A549 (cell line): ENCODE measurements at places on chromosomes 5 and 9.
A peak's percentile ranks its signal among the peaks of the same experiment; 100 is the strongest.

DNA sequence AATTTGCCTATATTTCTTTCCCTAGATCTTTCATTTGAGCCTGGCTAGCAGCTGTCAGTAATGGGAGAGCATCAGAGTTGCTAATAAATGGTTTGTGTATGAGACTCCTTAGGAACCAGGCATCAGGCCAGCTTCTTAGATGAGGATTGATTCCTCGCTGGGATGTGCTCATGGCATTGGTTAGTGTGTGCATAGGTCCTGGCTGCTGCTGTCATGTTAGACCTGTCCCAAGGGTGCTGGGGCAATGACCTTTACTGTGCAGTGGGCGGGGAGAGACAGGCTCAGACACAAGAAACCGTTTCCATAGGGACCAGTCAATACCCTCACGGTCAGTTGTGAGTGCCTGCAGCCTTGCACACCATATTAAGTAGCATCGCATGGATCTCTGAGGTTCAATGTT is 112.3 kb upstream of the NR3C1 start:
- no peak for DNase-seq

DNA sequence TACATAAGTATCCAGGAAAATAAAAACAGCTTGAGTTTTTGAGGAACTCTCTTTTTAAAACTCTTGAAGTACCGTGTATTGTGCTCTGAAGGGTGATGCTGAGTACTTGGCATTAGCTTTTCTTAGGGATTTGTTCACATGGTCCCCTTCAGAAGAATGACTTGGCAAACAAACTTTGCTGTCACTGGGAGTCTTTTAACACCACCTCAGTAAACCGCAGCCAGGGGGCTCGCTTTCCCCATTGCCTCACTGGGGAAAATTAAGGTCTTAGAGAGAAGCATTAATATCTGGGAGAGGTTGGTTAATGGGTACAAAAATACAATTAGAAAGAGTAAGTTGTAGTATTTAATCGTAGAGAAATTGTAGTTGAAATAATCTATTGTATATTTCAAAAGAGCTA is 105.9 kb upstream of the DAP start:
- DNase-seq: no peak

- DNase-seq: no peak
Observed at GRCh38 chr5:149528281-149529060, 22.8 kb downstream of the CSNK1A1 start.

- no peak for DNase-seq
Observed at GRCh38 chr9:69809304-69809863, 11.2 kb upstream of the CFAP95 start.

DNA sequence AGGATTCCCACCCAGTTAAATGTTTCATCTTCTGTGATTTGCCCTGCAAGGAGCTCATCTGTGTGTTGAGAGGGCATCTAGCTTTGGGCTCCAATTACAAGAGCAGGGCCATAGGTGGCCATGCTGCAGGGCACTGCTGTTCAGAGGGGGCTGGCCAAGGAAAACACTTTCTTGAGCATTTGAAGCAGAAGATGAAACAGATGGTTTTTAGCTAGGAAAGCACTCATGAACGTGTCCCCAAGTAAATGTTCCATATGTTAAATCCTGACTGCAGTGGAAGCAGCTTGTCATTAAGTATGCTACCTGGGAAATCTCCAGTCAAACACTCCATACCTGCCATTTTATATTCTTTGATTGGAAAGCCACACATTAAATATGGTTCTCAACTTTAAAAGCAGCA is 176.6 kb downstream of the FBXL7 start:
- DNase-seq: no peak

GRCh38 chr5:56328753-56329560 is 95.8 kb upstream of the ANKRD55 start:
- peak; percentile 13 for DNase-seq

- DNase-seq: peak; percentile 47
Observed at GRCh38 chr5:154587123-154588026, 109.3 kb upstream of the HAND1 start.

DNA sequence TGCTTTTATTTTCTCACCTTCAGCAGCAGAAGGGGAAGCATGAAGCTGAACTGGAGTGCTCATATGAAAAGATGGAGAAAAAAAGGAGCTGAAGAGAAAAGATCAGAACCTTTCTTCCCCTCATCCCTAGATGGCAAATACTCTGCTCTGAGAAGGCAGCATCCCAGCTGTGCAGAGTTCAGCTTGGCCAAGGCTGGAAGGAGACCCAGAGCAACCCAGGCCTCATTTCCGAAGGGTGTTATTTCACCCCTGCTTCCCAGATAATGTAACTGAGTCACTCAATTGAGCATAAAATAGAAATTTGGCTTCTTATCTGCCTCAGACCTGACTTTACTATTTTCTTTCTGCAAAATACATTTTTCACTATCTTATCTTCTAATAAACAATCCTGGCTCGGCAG is 489.9 kb upstream of the BRINP1 start:
- DNase-seq: no peak

DNA sequence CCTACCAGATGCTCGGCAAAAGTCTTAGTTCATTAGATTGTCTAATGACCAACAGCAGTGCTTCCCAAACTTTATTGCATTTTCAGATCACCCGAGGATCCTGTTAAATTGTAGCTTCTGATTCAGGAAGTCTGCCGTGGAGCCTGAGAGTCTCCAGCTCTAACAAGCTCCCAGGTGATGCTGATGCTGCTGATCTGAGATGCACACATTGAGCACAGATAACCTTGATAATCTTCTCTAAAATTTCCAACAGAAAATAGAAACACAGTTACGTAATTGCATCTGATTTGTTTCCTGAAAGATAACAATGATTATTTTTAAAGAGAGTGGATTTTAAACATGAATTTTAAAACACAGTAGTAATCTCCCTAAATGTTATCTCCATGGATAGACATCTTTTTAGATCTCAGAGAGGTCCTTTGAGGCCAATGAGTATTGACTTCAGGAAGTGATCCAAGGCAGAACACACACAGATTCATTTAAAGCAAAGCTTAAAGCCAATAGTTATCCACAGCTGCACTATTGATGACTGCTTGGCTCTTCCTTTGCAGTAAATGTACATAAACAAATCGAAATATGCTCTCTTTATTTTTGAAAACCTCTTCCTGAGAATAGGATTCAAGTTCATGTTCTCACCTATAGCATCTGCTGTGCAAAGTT is 122.8 kb upstream of the TNPO1 start:
- no peak for DNase-seq

- DNase-seq: no peak
Observed at GRCh38 chr9:33708441-33708840, 86.9 kb upstream of the PRSS3 start.

DNA sequence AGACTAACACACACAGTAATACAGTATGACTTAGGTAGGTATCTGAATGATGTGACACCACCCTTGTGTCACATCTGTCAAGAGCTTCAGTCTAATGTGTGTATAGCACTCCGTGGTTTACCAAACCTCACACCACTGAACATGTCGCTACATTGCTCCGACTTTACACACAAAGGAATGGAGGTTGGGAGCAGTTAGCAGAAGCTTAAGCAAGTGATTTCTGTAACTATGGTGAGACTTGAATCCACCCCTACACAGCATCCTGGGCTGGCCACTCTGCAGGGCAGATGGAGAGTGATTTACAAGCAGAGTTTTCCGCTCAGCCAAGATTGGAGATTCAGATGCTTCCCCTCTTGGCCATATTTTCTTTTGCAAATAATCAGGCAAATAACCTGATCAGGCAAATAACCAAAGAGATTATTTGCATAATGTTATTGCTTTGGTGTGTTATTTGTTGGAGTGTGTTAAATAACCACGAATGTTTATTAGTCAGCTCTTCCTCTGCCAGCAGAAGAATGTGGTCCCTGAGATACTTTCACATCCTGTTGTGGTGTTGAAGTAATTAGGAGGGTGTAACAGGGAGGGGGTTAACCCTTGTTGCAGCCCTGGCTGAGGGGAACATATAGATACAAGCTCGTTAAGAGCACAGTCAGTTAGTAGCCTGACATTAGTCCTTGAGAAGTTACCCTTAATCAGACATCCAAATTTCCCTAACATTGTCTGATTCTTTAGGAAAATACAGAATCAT is 92.8 kb downstream of the SNX18 start:
- no peak for DNase-seq

DNA sequence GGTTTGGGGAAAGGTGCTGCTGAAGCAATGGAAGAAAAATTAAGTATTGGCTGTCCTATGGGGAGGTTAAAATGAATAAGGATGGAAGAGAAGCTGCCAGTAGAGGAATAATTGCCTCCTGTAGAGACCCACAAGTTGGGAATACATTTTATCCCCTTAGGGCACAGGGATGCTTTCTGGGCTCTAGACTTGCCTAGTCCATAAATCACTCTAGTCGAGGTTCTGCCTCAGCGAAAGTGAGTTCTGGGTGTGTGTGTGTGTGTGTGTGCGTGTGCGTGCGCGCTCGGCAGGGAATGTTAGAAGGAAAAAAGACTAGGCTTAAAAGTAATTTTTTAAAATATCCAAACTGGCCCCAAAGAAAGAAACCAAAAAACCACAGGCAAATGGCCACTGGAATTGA is 291.6 kb downstream of the DOCK8 start:
- no peak for DNase-seq

GRCh38 chr5:12315461-12315860 is 411.2 kb upstream of the CTNND2 start:
- DNase-seq: no peak

DNA sequence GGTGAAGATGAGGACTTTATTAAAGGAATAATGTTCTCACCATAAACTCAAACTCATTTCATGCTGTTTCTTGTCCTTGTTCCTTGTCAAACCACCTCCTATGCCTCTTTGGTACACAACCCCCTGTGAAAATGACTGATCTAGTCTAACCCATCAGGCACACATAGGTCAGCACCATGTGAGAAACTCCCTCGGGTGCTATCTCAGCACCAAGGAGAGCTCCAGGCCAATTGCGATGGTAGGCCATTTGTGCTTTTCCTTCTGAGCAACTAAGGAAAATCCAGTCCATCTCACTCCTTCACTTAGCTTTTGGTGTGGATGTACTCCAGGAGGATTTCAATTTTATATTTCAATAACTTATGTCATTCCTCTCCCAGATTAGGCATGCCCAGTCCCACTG is 199.8 kb downstream of the ZNF608 start:
- DNase-seq: no peak

DNA sequence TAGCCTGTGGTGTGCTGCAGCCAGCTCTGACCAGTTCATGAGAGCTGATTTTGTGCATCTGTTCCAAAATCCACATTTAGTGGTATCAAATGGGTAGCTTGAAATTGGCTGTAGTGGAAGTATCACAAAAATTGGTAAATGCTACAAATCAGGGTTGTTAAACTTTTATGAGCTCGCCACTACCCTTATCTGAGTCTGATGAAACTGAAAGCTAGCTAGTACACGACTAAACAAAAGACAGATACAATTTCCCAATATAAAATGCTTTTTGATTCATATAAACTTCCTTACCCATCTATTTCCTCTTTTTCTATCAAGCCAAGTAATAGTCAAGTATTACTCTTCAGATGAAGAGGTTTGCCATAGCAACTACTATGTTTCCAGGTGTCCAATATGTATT is 392.0 kb downstream of the TMEM161B start:
- no peak for DNase-seq
